ENCODE measurements at places on chromosomes 16 and 17.

DNA sequence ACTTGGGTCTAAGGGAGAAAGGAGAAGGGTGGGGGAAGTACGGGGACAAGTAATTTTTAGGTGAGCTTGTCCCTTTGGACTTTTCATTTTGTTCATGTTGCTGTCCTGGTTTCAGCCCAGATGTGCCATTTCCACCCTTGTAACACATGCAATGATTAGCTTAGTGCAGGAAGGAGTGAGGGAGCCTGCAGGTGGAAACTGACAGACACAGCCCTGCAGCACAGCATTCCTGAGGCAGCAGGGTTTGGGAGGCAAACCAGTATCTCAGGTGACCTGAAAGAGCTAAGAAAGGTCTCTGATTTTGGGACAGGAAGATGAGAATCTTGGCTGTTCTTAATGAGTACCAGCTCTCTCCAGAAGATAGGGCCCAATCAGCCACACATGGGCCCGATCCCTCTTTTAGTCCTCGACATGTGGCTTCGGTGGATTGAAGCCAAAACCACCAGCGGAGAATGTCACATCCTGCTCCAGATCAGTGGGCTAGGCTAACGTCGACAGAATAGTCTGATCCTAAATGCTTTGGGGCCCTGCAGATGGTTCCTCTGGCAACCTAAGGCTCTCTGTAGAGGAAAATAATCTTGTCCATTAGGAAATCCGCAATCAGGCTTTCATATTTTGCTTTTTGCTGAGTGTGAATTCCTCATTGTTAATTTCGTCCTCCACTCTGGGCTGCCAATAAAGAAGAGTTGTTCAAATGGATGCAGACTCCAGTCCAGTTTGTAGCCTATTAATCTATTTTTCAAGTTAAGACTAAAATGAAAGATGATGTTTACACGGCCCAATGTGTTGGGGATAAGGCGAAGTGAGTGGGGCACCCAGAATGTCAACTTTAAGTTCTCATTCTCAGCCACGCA, 3.8 kb upstream of the RNF157 start:
- no peak for DNase-seq

GRCh38 chr17:76491271-76492122, 9.7 kb downstream of the RHBDF2 start:
- DNase-seq, result no peak

DNA sequence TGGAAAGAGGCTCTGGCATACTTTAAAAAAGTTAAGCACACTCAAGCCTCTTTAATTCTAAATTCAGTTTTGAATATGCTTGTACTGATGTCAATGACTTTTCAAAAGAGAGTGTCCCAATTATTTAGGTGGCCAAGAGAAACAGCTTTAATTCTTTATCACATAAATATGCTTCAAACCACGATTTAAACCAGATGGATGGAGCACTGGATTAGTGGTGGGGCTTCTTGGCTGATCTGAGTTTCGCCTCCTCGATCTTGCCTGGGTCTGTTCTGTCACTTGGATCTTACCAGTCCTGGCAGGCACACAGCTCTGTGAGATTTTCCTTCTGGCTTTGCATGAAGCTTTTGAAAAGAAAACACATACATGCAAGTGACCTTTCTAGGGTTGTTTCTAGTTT, 467.8 kb downstream of the MAF start:
- DNase-seq, result no peak

- no peak for DNase-seq
These were observed 26.2 kb downstream of the TRIM16 start for GRCh38 chr17:15657868-15658267.

DNA sequence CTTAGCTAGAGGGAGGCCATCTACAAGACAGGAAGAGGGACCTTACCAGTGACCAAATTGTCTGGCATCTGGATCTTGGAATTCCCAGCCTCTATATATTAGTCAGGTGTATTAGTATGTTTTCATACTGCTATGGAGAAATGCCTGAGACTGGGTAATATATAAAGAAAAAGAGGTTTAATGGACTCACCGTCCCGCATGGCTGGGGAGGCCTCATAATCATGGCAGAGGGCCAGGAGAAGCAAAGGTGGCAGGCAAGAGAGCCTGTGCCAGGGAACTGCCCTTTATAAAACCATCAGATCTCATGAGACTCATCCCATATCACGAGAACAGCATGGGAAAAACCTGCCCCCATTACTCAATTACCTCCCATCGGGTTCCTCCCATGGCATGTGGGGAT, 500.2 kb downstream of the SHISA9 start:
- no peak for DNase-seq

DNA sequence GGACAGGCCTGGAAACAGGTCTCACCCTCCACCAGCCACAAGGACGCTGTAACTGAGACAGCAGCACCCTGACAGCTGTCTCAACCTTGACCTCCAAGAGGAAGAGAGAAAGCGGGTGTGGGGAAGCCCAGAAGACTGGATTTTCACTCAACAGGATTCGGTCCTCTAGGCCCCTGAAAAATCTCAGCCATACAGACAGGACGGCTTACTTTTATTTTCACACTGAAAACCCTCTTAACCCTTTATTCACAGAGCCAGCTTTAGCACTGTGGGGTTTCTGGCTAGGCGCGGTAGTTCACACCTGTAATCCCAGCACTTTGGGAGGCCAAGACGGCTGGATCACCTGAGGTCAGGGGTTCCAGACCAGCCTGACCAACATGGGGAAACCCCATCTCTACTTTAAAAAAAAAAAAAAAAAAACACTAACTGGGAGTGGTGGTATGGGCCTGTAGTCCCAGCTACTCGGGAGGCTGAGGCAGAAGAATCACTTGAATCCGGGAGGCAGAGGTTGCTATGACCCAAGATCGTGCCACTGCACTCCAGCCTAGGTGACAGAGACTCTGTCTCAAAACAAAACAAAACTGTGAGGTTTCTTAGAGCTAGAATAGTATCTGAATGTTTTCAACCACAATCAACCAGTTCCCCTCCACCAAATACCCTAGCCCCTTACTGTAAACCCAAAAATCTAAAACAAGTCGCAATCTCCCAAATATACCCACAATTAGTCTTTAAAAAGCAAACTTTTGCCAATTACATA, 5.3 kb downstream of the ANKRD11 start:
- DNase-seq, result no peak

All from HAP-1 (cell line).